ENCODE measurements at places on chromosomes 7 and 10.

DNA sequence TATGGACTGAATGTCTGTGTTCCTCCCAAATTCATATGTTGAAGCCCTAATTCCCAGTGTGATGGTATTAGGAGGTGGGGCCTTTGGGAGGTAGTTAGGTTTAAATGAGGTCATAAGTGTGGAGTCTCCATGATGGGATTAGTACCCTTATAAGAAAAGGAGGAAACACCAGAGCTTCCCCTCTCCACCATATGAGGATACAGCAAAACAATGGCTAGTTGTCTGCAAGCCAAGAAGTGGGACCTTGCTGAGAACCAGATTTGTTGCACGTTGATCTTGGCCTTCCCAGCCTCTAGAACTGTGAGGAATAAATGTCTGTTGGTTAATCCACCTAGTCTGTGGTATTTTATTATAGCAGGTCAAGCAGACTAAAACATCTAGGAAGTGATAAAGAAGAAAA, 102.2 kb downstream of the AHCYL2 start:
- no peak for DNase-seq

- DNase-seq, result no peak
These were observed 157.0 kb downstream of the TPST1 start for GRCh38 chr7:66362136-66362535.

- DNase-seq, result no peak
These were observed 305.3 kb upstream of the NFE2L3 start for GRCh38 chr7:25846722-25847121.

DNA sequence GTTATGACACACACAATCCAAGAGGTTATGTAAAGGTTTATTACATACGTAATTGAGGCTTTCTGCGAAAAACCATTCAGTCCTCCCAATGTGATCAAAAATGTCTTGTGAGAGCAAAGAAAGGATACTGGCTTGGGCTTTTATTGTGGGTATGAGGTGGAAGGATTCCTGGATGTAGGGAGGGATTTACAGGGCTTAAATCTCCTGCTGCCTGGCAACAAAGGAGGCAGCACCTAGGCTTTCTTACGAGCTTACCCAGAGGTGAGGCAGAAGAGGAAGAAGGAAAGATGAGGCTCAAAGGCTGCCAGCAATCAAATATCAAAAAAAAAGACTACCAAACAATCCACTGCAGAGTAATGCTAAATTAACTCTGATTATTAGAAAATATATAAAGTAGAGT, 1149.5 kb upstream of the POT1 start:
- no peak for DNase-seq

- DNase-seq, result no peak
These were observed 84.1 kb downstream of the FOXL3 start for GRCh38 chr7:373818-374705.

DNA sequence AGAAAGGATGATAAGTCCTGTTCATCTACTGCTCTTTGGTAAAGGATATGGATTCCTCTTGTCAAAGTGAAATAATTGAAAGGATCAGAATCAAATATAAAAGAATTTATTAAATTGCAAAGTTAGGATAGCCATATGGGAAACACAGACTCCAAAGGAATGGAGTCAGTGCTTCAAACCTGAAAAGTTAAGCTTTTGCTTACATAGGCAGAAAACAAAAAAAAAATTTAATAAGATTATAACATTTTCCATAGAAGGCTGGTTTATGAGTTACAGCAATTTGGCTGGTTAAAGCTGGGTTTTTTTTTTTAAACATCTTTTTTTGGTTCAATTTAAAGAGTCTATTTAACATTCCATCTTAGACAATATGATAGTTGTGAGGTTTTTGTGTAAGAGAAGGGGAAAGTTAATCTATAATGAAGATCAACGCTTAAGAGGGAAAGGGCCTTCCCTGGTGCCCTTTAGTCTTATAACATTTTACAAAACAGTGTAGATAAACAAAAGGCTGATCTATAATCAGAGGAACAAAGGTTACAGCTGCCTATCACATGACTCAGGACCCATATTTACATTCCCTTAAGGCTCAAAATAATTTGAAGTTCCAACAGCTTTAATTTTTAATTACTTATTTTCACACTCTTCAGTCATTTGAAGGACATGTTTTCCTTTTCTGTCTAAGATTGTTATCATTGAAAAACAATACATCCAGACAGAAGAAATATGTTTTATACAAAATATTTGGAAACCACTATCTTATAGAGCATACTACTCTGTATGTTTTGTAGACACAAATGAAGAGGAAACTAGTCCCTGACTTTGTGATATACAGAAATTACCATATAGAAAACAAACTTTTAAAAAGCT, 234.3 kb upstream of the MBL2 start:
- no peak for DNase-seq
